Adipocyte (in vitro differentiated cells): ENCODE measurements at places on chromosomes 4 and X.

DNA sequence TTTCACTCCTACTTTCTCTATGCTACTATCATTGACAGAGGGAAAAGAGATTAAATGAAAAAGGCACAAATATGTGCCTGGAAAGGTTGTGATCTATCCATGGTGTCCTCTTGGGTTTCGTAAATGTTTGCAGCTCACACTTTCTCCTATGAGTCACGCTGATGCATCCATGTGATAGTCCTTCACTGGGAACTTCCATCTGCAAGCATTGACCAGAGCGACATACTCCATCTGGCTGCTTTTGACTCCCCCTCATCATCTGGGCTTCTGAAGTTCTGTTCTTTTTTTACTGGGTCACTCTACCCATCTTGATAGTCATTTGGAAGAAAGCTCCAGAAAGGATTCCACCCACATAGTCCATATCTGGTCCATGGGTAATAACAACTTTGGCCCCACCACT, 84.7 kb upstream of the NDST3 start:
- DNase-seq = no peak

GRCh38 chr4:74014332-74014731, 15.9 kb upstream of the CXCL5 start:
- DNase-seq = no peak

- DNase-seq = no peak
Measured at GRCh38 chrX:41445171-41445570, 2.0 kb upstream of the NYX start.

DNA sequence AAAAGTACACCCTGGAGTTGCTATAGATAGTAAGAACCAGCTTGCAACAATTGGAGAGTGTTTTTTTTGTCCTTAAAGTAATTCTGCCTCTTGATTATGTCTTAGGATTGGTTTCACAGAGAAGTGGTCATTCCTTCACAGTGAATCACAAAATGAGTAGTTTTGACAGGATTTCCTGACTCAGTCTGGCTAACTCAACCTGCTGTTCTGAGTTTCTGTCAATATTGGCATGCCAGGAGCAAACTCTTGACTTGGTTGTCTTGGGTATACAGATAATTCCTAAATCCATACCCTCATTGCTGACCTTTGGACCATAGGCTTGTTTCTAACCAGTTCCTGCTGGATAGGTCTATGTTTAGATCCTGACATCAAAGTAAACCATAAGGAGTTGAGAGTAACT, 9.4 kb downstream of the FHIP1A start:
- peak; percentile 84 for DNase-seq

- DNase-seq = no peak
Measured at GRCh38 chr4:59994118-59994517, 1206.0 kb upstream of the ADGRL3 start.
